ENCODE measurements at places on chromosomes 2 and 18. TPM values are rescaled to one million over a fixed set of nuclear protein-coding genes. Genes with fewer than 3 reads are reported as not detected.

DNA sequence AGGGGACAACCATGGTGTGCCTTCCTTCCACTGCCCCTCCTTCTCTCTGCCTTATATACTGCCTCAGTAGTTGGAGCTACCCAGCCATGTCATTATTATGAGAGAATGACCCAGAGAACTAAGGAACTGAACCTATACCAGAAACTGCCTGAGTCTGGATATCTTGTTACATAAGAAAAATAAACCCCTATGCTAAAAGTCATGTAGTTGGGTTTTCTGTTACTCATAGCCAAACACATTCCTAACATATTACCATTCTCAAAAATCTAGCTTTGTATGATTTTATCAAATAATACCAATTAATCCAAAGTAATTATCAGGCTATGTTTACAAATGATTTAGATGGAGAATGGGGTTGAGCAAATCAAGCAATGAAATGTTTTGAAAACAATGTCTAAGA lies 15.0 kb upstream of the KLF7 start:
- no peak overlapping the region for H3K27ac ChIP-seq
- no peak for DNase-seq
- H3K4me3 ChIP-seq, result no peak overlapping the region
- no peaks in the 10 kb centered on the region for H3K36me3 ChIP-seq

GRCh38 chr18:64379662-64380061 lies 230.8 kb upstream of the LINC00305 start:
- H3K4me3 ChIP-seq, result no peak overlapping the region
- no peaks in the 10 kb centered on the region for H3K4me1 ChIP-seq
- no peaks in the 10 kb centered on the region for H3K36me3 ChIP-seq
- H3K27me3 ChIP-seq, result no peaks in the 10 kb centered on the region

DNA sequence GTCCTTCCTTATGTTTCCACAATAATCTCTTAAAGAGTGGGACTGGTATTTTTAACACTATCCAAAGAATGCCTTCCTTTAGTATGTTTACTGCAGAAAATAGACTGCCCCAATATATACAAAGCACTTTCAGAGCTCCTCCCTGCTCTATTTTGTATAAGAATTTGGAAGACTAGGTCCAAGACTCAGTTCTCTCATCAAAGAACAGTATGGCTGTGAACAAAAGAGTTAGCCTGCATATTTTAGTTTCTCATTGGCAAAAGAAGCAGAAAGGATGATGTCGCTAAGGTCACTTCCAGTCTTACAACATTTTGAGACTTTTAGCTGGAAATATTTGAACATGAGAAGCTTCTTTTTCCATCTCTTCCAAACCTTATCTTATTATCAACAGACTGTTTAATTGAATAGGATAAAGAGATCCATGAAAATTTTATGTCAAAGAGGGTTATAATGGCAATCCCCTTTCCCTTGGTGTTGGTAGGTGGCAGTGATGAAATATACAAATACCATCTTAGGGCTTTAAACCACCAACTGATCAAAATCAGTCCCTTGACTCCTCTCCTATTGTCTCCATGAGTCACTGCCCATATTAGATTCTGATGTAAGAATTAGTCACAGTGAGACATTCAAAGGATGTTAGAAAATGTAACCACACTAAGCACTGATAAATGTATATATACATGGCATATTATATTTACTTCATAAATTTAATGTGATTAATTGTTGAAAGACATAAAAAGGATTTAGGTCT lies 266.9 kb upstream of the DSEL start:
- no peak overlapping the region for H3K27ac ChIP-seq
- no peaks in the 10 kb centered on the region for H3K36me3 ChIP-seq
- no peak overlapping the region for H3K4me3 ChIP-seq
- H3K4me1 ChIP-seq, result peaks cover 1% of the 10 kb centered on the region
- no peak for DNase-seq

DNA sequence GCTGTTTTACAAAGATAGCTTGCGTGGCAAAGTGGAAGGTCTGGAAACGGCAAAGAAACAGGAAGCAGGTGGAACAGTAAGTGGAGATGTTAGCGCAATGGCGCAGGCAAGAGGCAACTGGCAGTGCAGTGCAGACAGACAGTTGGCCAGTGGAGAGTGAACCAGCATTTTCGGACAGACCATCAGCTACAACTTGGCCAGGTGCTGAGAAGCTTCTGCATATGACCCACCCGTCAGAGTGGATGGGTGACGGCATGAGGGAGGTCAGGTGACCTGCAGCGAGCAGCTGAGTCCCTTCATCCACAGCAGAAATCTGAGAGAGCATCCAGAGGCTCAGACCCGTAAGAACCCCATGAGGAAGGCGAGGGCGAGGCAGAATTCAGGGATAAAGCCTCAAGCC lies 33.8 kb downstream of the NPC1 start:
- H3K4me3 ChIP-seq, result no peak overlapping the region
- peaks cover 28% of the 10 kb centered on the region for H3K4me1 ChIP-seq
- H3K27me3 ChIP-seq, result no peaks in the 10 kb centered on the region
- peak; percentile 57 for DNase-seq

DNA sequence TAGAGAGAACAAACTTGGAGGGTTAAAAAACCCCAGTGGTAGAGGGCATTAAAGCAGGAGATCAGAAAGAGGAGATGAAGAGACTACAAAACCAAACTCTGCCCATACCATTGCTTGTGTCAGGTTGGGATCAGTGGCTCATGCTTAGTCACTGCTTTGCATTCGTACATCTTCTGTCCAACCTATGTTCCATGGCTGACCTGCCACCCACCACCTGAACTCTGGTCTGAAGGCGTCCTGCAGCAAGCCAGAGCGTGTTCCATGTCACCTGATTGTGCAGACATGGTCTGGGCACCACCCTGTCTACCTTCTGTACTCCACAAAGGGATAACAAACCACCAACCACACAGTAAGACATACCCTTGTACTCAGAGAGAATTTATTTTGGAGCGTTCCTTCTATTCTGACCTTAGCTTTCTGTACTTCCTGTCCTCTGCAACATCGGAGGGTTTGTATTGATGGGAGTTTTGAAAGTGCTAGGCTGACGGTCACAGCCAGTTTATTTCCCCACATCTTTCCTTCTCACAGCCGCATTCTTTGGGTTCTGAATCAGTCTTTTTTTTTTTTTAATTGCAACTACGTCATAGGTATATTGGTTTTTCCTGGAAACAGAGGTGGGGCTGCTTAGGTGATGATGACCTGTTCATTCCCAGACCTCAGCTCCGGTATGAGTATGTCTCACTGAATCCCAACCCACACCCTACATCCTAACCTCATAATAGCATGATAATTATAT lies 88.3 kb downstream of the SOWAHC start:
- peaks cover 8% of the 10 kb centered on the region for H3K4me1 ChIP-seq
- no peak overlapping the region for H3K27ac ChIP-seq
- no peaks in the 10 kb centered on the region for H3K36me3 ChIP-seq
- DNase-seq, result no peak
- H3K4me3 ChIP-seq, result no peak overlapping the region

GRCh38 chr2:177072090-177072489 lies 140.5 kb upstream of the HNRNPA3 start:
- peak; percentile 63 for DNase-seq
- no peak overlapping the region for H3K27ac ChIP-seq
- H3K27me3 ChIP-seq, result no peaks in the 10 kb centered on the region
- no peaks in the 10 kb centered on the region for H3K4me1 ChIP-seq
- H3K36me3 ChIP-seq, result no peaks in the 10 kb centered on the region

- H3K36me3 ChIP-seq, result peaks cover 24% of the 10 kb centered on the region
- no peak overlapping the region for H3K4me3 ChIP-seq
- H3K27ac ChIP-seq, result no peak overlapping the region
- no peak for DNase-seq
- no peaks in the 10 kb centered on the region for H3K27me3 ChIP-seq
- peaks cover 26% of the 10 kb centered on the region for H3K4me1 ChIP-seq
These were observed 95.1 kb downstream of the SPTBN1 start for GRCh38 chr2:54551123-54551756.

GRCh38 chr2:65554765-65555591 lies 122.6 kb upstream of the SPRED2 start:
- DNase-seq, result peak; percentile 63
- no peak overlapping the region for H3K27ac ChIP-seq
- H3K4me1 ChIP-seq, result no peaks in the 10 kb centered on the region
- no peak overlapping the region for H3K4me3 ChIP-seq
- H3K27me3 ChIP-seq, result no peaks in the 10 kb centered on the region

The CDH2 gene
- total RNA-seq, result 3.3 TPM

The ACAA2 gene
- total RNA-seq, result 66.8 TPM

All from muscle of leg (tissue), 16 donors.